ENCODE measurements at places on chromosomes 1 and 21.

- no peak for DNase-seq
These were observed 11.3 kb upstream of the SLC1A7 start for GRCh38 chr1:53153752-53154151.

DNA sequence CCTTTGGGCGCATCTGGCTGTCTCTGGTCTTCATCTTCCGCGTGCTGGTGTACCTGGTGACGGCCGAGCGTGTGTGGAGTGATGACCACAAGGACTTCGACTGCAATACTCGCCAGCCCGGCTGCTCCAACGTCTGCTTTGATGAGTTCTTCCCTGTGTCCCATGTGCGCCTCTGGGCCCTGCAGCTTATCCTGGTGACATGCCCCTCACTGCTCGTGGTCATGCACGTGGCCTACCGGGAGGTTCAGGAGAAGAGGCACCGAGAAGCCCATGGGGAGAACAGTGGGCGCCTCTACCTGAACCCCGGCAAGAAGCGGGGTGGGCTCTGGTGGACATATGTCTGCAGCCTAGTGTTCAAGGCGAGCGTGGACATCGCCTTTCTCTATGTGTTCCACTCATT, 2.2 kb upstream of the GJB4 start:
- DNase-seq: no peak

DNA sequence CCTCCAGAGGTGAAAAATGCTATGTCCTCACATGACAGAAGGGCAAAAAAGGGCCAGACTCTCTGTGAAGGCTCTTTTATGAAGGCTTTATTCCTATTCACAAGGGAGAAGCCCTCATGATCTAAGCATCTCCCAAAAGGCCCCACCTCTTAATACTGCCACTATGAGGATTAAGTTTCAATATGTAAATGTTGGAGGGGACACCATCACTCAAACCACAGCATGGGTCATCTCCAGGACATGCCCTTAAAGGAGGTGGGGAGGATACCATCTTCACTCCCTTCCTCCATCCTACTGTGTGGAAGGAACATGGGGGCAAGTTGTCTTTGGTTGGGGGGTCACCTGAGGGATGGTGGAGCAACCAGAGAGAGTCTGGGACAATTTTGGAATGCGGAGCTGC, 170.1 kb downstream of the TRIM33 start:
- no peak for DNase-seq

- peak; percentile 78 for DNase-seq
These were observed 204.6 kb upstream of the TMPRSS15 start for GRCh38 chr21:18608226-18608625.

- no peak for DNase-seq
These were observed 39.1 kb downstream of the SPSB1 start for GRCh38 chr1:9331558-9332346.

DNA sequence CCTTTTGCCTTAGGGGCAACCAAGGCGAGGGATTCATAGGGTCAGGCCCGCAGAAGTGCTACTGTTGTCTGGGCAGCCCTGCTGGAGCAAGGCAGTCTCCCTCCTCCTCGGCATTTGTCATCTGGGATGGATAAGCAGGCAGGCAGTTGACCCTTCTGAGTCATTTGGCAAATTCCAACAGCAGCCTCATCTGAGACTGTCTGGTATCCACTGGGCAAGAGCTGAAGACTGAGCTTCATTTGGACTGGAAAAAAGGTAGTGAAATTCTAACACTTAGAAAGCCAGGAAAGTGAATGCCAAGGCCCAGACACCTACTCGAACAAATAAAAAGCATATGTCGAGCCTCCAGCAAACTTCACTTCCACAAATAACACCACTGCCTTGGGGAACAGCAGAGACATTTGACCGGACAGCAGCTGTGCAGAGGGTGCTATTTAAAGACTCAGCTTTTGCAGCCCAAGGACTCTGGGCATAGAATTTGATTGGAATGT, 4.0 kb upstream of the ZBTB40 start:
- no peak for DNase-seq

GRCh38 chr1:14253676-14254075, 344.8 kb upstream of the KAZN start:
- DNase-seq: no peak

DNA sequence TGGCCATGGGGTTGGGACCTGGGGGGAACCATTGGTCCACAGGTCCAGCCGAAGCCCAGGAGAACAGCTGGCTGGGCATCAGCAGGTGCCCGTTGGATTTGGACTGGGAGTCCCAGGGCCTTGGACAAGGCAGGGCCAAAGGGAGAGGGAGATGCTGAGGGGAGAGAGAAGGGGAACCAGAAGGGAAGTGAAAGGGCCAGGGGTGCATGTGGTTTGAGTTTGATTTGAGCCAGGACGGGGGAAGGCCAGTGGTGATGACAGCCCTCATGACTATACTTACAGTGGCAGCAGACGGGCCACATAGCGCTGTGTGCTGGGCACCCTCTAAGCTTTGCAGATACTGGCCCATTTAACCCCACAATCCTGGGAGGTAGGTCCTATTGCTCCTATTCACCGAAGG, 18.8 kb downstream of the AGRN start:
- DNase-seq: no peak

- DNase-seq: no peak
These were observed 112.6 kb downstream of the BRINP2 start for GRCh38 chr1:177283380-177283779.

All from NCI-H446 treated with DMSO at 0.1 percent for 48 hours (cell line).